ENCODE measurements at places on chromosomes 12 and 14.
A peak's percentile ranks its signal among the peaks of the same experiment; 100 is the strongest.

- no peak for DNase-seq
These were observed 12.3 kb upstream of the CSAD start for GRCh38 chr12:53193040-53193439.

DNA sequence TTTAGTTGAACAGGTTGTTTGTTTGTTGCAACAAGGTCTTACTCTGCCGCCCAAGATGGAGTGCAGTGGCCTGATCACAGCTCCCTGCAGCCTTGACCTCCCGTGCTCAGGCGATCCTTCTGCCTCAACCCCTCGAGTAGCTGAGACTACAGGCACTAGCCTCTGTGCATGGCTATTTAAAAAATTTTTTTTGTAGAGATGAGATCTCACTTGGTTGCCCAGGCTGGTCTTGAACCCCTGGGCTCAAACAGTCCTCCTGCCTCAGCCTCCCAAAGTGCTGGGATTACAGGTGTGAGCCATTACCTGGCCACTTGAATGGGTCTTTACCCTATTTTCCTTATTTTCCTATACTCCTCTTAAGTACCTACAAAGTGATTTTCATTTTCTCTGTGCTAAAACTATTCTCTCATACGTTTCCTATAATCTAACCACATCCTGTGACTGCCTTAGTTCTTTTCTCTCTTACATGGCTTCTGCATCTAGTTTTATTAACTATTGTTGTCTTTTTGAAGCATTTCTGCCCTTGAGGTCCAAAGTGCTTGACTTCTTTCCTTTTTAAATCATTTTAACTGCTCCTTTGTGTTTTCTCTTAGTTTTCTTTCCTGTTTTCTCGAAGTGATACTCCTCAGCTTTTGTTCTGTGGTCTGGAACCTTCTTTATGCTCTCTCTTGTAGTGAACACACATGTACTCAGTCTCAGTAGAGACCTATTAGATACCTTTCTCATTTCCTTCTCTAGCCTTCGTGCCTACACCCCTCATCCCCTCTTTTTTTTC, 14.1 kb downstream of the GPX2 start:
- DNase-seq: no peak

GRCh38 chr14:61469781-61470180, 148.4 kb downstream of the PRKCH start:
- no peak for DNase-seq

DNA sequence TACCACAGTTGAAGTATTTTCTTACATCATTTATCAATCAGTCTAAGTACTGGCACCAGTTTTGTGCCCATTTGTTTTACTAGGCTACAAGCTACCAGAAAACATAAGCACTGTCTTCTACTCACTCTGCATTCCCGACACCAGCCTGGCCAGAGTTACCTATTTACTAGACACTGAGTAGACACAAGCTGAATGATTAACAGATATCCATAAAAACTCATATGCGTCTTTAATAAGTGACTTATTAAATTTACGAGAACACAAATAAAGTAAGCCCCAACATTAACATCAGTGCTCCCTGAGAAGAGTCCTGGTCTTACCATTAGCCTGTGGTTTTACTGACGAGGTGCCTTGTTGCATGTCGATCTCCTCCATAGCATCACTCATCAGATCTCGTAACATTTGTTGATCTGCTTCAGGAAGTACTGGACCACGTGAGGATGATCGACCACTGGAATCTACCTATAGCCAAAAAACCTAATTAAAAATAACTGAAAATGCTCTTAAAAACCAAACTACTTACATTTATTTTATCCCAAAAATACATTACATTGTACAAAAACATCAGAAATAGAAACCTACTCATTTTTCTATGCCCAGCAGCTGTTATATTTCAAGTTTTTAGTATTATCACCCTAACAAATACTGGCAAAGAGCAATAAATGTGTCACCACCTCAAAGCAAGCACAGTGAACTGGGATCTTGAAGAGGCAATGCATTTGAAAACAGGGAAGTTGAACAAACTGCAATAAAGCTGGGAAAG, 53.3 kb downstream of the BDKRB1 start:
- DNase-seq: no peak

DNA sequence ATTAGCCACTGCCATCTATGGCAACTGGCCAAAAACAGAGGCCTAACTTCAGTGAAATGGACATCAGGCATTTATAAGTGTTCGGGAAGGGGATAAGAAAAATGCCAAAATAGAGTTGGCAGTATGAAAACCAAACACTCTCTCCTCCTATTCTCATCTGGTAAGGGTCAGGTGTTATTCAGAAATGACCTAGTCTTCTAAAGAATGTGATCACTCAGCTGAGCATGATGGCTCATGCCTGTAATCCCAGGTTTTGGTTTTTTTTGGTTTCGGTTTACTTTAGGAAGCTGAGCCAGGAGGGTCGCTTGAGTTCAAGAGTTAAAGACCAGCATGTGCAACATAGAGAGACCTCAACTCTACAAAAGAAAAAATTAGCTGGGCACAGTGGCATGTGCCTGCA, 170.3 kb downstream of the GRIN2B start:
- no peak for DNase-seq

DNA sequence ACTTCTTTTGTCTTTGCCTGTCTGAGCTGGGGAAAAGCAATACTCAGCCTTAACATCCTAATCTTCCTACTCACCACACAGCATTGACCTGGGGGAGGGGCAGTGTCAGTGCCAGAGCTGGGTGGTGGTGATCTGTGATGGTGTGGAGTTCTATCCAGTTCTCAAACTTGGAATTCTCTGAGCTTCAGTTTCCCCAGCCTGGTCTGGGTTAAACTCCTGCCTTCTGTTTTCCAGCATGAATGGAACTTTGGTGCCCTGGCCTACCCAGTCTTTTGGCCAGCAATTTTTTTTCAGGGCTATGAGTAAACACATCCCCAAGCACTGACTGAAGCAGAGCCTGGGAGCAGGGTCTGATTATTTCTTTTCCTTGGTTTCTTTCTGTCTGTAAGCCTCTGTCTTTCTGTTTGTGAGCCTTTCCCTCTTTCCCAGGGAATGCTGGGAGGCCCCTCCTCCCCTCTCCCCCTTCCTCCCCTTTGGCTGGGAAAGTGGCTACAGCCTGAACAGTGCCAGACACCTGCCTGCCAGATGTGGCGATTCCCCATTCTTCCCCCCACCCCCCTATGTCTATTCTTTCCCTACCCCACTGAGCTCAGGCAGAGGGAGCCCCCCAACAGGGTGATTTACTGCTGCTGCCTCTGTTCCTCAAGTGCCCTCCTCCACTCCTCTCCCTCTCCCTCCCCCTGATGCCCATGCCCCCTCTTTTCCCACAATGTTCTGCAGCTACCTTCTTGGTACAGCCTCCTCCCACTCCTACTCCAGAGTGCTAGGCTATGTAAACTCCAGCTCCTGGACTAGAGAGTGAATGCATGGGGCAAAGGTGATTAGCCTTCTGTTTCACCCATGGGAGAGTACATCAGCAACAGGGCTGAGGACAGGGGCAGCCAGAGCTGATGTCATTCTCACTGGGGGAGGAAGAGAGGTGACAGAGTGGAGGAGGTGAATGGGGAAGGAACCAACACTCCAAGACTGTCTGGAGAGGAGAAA, 11.1 kb downstream of the GPR84 start:
- no peak for DNase-seq

- DNase-seq: no peak
These were observed 381 bp downstream of the YY1 start for GRCh38 chr14:100239211-100239839.

DNA sequence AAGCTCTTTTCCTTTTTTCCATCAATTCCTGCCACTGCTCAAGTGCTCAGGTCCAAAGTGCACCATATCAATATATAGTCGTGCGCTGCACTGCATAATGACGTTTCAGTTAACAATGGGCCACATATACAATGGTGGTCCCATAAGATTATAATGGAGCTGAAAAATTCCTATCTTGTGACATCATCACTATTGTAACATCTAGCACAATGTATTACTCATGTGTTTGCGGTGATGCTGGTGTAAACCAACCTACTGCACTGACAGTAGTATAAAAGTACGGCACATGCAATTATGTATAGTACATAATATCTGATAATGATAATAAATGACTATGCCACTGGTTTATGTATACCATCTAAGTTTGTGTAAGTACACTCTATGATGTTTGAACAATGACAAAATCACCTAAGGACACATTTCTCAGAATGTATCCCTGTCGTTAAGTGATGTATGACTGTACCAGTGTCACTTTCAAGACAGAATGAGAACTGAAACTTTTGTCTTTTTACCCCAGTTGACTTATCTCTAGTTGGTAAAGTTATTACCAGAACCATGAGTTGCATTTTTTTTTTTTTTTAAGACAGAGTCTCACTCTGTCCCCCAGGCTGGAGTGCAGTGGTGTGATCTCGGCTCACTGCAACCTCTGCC, 53.7 kb upstream of the INSM2 start:
- DNase-seq: no peak

- no peak for DNase-seq
These were observed 176.7 kb downstream of the PAH start for GRCh38 chr12:102740141-102740955.

DNA sequence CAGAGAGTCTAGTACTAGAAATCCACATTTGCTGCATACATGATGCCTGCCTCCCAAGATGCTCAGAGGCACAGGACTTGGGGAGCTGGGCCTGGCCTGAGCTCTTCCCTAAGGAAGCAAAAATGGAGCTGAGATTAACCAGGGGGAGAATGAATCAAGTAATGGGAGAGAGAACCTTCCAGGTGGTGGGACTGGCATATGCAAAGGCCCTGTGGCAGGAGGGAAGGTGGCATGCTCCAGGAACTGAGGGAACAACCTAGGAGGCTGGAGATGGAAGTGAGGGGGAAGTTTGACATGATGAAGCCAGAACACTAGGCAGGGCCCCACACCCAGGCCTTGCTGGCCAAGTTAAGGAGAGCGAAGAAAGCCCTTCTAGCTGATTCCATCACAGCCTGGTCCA, 23.3 kb downstream of the TMEM63C start:
- no peak for DNase-seq

GRCh38 chr14:99575043-99576023, 28.7 kb downstream of the CCDC85C start:
- DNase-seq: no peak

- no peak for DNase-seq
These were observed 115.4 kb downstream of the TMEM117 start for GRCh38 chr12:43951286-43951685.

GRCh38 chr14:21913759-21914158, 240.1 kb upstream of the OR4E1 start:
- DNase-seq: peak; percentile 1

- no peak for DNase-seq
These were observed 3.9 kb downstream of the AJUBA start for GRCh38 chr14:22978487-22978837.

GRCh38 chr12:49244176-49244575, 20.7 kb upstream of the TUBA1C start:
- DNase-seq: no peak

GRCh38 chr12:77537663-77538062, 293.0 kb upstream of the NAV3 start:
- no peak for DNase-seq

GRCh38 chr12:51593539-51593938, 2.5 kb downstream of the SCN8A start:
- peak; percentile 43 for DNase-seq

DNA sequence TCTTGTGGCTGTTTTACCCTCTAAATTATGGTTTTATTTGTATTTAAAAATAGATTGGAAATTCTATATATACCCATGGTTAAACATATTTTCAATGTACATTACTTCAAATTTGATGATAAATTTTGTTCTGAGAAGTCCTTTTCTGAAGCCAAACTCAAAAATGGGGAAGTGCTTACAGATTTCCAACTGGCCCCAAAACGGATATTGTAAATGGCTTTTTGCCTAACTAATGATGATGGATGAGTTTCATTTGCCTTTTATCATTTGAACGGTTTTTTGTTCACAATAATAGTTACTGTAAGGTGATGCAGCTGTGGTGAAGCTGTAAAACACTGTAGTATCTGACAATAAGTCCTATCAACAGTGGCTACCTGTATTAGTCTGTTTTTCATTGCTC, 136.9 kb downstream of the FUT8 start:
- DNase-seq: no peak

GRCh38 chr14:87045246-87045645, 947.7 kb downstream of the GALC start:
- no peak for DNase-seq

- no peak for DNase-seq
These were observed 9.7 kb upstream of the SERPINA1 start for GRCh38 chr14:94398182-94398479.

- DNase-seq: no peak
These were observed 7.4 kb downstream of the TESPA1 start for GRCh38 chr12:54977155-54977554.

GRCh38 chr14:20530771-20531571, 25.6 kb downstream of the RNASE10 start:
- peak; percentile 50 for DNase-seq
